Cardiac fibroblast (primary cell): ENCODE measurements at places on chromosomes 3 and 15.

DNA sequence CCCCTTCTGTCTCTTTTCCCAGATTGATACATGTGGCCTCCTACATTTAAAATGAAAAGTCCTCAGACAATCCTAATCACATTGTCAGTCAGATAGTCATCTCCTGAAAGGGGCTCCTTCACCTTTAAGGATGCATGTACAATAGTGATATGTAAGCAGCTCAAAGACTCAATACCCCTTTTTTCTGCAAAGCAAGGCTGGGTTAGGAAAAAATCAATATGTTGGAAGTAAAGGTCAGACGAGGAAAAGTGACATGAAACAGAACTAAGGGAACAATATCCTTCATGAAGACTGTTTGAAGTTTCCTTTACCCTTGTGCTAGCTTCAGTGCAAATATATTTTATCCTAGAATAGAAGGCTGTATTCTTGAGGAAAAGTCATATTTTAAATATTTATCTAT lies 539.3 kb downstream of the NR2F2 start:
- no peak for DNase-seq

DNA sequence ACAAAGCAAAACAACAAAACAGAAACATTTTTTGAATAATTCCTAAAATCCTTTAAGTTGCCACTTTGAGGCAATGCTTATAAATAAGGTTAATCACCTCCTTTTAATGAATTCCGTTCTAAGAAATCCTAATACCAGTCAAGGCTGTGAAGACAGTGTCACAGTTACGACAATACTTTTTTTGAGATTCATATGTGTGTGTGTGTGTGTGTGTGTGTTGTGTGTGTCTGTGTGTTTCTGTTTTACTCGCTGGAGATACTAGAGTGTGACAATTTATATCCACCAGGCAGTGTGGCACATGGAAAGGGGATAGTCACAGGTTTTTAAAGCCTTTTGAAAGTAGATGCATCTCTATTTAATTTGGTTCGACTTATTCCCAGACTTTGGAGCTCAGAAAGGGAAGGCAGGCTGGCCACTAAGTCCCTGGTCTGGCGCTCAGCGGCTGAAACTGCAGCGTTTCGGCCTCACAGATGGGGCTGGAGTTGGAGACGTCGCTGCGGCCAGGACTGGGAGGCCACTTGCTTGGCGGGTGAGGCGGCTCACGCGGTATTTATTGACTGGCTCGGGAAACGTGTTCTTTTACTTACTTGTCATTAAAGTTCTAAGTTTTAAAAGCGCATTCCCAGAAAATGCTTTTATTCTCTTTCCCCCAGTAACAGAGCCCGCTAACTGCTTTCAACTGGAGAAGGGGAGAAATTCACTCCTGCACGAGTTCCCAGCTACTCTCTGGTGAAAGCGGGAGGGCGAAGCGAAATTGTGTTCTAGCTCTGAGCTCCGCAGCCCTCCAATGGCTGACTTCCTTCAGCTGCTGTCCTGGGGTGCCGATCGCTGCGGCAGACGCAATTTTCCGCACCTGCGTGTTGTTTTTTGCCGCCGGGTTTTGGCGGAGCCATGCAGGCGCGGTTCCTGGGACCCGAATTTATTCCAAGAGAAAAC lies 13.7 kb downstream of the ZIC1 start:
- no peak for DNase-seq

DNA sequence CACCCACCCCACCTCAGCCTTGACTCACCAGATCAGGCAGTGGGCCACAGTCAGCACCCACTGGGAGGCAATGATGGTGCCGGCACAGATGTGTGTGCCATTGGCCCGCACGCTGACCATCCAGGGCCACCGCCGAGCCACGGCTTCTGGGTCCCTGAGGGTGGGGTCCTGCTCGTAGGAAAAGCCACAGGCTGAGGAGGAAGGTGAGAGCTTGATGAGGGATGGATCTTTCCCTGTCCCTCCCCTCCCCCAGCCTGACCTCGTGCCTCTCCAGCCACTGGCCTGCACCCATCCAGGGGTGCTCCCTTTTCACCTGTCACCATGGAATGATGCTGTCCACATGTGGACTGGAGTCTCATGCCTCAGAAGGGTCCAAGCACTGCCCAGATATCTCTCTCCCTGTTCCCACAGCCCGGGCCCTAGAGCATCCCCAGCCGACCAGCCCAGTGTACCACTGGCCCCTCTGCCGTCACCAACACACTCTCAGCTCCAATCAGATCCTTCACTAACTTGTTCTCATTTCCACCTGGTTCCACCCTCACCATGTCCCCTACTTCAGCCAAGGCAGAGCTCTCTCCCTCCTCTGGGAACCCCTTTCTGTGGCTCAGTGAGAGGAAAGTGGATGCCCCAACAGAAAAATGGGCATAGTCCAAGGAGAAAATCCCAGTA lies 2.0 kb downstream of the PRSS50 start:
- no peak for DNase-seq

- DNase-seq: no peak
Observed at GRCh38 chr3:187080799-187081450, 58.4 kb downstream of the RPL39L start.

DNA sequence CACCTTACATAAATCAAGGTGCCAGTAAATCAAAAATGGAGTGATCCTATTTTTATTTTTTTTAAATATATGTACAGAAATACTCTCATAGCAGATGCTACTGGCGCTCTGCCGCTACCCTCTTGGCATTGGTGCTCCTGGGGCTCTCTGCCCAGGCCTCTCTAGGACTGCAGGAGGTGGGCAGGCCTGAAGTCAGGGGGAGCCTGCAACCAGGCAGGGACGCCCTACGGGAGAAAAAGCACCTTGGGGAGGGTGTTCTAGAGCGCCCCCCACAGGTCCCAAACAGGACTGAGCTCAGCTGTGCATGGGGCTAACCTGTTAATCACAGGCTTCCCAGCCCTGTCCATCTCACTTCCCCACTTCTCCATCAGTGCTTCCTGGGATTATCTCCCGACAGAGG lies 192.5 kb downstream of the SHQ1 start:
- DNase-seq: no peak

- DNase-seq: no peak
Observed at GRCh38 chr3:142952272-142953193, 10.9 kb downstream of the PAQR9 start.

- no peak for DNase-seq
Observed at GRCh38 chr3:124768812-124769211, 38.6 kb downstream of the UMPS start.

DNA sequence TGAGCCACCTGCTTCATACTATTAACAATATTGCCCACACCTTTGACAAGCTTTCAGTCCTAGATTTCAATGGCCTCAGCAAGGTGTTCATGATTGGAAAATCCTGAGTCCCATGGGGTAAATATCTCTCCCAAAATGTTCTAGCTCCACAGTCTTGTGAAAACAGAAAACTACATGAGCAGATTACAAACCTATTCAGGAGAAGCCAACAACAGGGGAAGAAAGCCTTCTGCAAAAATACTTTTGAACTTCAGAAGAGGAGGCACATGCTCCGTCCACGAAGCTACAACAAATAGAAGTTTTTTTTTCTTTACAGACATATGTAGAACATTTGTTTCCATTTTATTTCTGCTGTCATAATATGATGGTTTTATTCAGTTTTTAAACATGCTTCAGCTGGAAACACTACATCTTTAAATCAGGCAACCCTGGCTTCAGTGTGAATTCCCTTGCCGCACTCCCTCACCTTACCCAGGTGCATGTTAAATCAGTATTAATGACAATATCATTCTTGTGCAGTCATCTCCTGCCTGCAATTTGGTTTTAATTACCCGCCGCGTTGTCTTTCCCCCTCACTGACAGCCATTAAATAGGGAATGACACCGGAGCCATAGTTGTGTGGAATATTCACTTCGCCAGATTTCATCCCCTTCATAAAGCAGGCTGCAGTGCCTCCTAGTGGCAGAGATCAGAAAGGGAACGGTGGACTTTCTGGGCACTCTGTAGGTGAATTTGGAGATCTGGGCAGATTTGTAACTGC lies 725.5 kb upstream of the ARRDC4 start:
- peak; percentile 59 for DNase-seq

DNA sequence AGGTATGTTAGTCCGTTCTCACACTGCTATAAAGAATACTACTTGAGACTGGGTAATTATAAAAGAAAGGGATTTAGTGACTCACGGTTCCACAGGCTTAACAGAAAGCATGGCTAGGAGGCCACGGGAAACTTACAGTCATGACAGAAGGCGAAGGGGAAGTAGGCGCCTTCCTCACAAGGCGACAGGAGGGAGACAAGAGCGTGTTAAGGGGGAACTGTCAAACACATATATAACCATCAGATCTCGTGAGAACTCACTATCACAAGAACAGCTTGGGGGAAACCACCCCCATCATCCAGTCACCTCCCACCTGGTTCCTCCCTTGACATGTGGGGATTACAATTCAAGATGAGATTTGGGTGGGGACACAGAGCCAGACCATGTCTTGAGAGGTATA lies 30.4 kb downstream of the SPRED1 start:
- no peak for DNase-seq

- DNase-seq: no peak
Observed at GRCh38 chr3:9649791-9650521, 651 bp downstream of the MTMR14 start.

- peak; percentile 21 for DNase-seq
Observed at GRCh38 chr3:42119561-42120355, 28.6 kb downstream of the TRAK1 start.

GRCh38 chr3:78665776-78666469 lies 1101.9 kb downstream of the ROBO1 start:
- no peak for DNase-seq

DNA sequence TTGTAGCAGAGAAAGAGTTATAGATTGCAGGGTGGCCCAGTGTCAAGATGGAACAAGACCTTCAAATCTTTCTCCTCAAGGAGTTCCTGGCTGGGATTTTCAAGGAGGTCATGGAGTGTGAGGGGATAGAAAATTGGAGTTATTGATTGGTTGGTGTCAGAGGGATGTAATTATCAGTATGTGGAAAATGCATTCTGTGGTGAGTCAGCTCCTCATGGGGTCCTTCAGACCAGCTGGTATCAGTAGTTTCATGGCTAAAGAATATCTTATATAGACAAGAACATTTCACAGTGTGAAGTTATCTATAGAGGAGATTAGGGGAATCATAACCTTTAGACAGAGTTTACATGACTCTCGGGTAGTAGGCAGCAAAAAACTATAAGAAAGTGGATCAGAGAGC lies 1114.0 kb upstream of the GBE1 start:
- no peak for DNase-seq

- no peak for DNase-seq
Observed at GRCh38 chr15:52466134-52466701, 62.5 kb downstream of the MYO5A start.

DNA sequence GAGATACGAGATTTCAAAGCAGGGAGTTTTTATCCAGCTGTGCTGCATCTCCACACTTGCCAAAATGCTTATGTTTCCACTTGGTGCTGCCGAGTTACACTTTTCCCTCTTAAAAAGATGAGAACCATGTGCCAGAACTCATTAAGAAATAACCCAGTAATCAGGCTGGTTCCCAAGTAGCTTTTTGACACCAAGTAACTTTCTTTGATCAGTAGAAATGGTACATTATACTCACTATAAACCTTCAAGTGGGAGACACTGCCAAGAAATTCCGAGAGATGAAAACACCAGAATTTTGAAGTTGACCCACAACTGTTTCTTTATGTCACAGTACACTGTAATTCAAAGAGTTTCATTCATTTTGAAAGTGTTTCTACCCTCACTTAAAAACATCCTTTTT lies 164.6 kb upstream of the CCDC54 start:
- DNase-seq: no peak

DNA sequence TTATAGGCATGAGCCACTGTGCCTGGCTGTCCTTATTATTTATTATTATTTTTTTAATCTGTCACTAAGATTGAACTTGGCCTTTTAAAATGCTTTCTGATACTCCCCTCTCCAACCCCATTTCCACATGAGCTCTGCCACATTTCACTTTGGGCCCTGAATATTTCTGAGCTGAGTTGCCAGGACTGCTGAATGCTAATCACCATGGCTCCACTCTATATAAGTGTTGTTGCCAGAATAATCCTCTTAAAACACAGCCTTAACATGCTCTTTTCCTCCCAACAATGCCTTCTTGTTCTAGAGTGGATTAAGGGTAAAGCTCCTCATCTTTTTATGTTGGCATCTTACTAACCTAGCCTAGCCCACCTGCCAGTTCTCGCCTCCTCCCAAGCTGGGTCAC lies 124.4 kb downstream of the PDZRN3 start:
- no peak for DNase-seq

DNA sequence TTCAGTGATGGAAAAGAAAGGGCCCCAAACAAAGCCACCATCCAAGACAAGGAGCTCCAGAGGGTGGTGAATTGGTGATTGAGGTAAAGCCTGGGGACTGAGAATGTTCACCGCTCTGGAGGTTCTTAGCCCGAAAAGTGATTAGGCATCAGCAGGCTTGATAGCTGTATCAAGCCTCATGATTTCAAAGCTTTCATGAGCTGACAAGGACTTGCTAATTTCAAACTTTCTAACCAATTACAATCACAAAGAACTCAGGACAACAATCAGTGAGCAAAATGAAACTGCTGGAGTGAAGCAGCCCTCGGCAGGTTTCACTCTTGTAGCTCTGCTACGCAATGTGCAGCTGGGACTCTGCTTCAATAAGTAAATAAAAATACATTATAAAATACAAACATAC lies 391.3 kb downstream of the TIGIT start:
- no peak for DNase-seq

- DNase-seq: no peak
Observed at GRCh38 chr3:14142567-14143270, 17.9 kb downstream of the TMEM43 start.

- no peak for DNase-seq
Observed at GRCh38 chr3:138371070-138371965, 22.9 kb downstream of the MRAS start.

DNA sequence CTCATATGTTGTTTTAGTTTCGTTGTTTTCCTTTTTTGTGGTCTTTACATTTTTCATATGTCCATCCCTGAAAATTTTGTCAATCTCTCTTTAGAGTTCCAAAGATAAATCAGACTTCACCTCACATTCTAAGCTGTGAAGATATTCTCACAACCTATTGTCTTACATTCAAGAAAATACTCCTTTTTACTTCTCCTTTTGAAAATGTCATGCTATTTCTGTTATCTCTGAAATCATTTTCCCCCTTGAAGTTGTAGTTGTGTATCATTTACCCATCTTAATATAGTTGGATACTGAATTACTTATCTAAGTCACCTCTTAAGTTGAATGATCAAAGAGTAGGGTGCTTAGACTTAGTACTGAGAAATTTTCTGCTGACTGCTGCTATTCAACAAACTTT lies 74.3 kb downstream of the DCUN1D1 start:
- no peak for DNase-seq

GRCh38 chr3:73637042-73637441 lies 12.3 kb upstream of the PDZRN3 start:
- peak; percentile 49 for DNase-seq

DNA sequence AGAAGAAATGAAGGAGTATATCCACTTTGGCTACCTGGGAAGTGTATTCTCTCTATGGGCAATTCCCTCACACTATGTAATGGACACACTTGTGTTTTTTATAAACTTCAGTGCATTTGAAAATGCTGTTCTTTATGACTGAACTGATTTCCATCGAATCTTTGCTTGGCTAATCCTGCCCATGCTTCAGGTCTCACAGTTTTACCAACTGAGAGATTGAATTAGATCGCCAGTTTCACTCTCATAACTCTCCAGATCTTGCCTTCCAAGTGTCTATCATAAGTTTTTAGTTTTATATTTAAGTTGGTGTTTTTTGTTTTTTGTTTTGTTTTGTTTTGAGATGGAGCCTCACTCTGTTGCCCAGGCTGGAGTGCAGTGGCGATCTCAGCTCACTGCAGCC lies 73.5 kb upstream of the MBNL1 start:
- no peak for DNase-seq
